ENCODE measurements at places on chromosomes 16 and 17.

- DNase-seq, result no peak
These were observed 688.9 kb upstream of the KIF2B start for GRCh38 chr17:53133876-53134275.

- DNase-seq, result no peak
These were observed 34.6 kb downstream of the PLCG2 start for GRCh38 chr16:81813648-81814047.

DNA sequence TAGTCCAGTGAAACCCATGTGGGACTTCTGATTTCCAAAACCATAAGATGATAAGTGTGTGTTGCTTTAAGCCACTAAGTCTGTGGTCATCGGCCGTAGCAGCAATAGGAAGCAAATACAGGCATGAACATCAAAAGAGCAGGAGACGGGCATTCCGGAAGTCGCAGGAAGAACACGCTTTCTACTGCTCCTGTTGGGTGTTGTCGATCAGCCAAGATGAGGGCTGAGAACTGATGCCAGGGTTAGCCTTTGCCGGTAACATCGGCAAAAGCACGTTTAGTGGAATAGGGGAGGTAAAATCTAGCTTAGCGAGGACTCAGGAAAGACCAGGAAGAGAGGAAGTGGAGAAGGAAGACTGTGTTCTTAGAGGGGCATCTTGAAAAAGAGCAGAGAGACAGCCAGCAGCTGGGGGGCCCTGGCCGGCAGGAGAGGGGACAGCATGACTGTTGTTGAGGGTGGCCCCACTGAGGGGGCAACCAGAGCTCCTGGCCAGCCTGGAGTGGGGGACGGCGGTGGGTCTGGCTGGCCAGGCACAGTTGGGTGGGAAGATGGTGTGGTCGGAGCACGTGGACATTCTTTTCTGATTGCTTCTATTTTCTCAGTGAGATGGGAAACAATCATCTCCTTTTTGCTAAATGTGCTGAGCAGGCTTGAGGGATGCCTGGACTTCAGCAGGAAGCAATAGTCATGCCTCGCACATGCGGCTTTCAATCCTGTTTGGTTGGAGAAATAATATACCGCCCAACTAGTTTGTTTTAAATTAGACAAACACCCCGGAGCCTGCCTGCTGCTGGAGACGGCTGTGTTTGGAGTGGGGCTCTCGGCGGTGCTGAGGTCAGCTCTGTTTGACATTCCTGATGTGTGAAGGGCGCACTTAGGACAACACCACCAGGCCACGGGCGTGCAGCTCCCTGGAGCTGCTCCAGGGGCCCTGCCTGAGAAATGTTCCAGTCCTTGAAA lies 109.9 kb downstream of the METRNL start:
- no peak for DNase-seq

DNA sequence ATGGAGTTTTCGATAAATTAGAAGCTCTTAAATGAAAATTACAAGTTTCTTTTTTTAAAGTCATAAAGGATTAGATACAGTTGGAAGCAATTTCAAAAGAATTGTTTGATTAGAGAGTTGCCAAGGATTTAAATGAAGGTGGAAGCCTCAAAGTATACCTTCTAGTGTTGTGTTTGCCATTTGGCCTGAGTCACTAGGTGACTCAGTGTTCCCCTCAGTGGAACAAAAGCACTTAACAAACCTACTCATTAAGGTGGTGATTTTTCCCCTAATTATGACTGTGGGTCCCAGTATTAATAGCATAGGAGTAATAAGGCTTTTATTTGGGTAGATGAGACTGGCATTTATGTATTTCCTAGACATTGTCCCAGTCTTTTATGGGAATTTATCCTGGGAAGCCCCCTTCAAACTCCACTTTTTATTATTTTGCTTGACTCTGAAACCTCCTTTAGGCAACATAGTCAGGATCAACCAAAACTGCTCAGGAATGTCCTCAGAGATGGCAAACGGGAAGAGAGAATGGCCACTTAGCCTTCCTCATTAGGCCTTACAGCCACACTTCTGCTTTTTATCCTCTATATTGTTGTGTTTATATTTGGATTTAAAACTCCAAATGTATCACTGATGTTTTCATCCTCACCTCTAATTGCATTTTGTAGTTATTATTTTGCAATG lies 161.0 kb downstream of the FTO start:
- peak; percentile 21 for DNase-seq

GRCh38 chr17:80599546-80600305 lies 55.1 kb downstream of the RPTOR start:
- DNase-seq, result no peak

GRCh38 chr16:65120831-65121721 lies 787 bp downstream of the CDH11 start:
- no peak for DNase-seq

DNA sequence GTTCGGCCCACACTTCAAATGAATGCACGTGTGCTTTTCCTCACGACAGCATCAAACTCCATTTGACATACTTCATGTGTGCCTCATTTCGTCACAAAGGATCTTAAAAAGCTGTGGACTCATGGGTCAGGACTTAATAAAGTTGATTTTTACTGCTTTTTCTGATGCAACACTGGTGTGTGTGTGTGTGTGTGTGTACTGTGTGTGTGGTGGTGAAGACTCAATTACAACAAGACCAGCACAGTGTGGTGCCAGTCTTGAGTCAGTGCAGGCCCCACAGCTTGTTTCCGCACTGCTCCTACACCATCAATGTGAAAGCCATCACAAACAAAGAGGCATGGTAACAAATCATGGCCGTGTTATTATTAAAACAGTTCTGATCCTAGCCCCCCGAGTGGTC lies 17.7 kb downstream of the CDIP1 start:
- no peak for DNase-seq

GRCh38 chr17:11980813-11981212 lies 16.5 kb downstream of the ZNF18 start:
- no peak for DNase-seq

- peak; percentile 62 for DNase-seq
These were observed 41.1 kb upstream of the KLHDC4 start for GRCh38 chr16:87806641-87807546.

GRCh38 chr17:60134396-60135150 lies 15.2 kb upstream of the CA4 start:
- DNase-seq, result no peak

GRCh38 chr17:39462631-39463375 lies 1.5 kb downstream of the CDK12 start:
- DNase-seq, result peak; percentile 43

GRCh38 chr17:28553000-28553505 lies 629 bp upstream of the UNC119 start:
- DNase-seq, result no peak

DNA sequence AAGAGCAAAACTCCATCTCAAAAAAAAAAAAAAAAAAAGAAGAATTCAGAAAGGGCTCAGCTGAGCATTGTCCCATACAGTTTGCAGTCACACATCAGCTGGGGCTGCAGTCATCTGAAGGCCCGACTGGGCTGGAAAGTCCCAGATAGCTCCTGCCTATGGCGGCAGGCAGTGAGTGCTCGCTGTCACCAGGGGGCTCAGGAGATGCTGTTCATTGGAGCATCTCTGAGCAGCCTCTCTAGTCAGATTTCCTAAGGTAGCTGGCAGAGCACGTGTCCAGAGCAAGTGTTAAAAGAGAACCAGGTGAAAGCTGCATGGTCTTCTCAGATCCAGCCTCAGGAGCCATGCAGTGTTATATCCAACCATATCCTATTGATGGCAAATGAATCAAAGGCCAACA lies 75.8 kb downstream of the WSCD1 start:
- no peak for DNase-seq

GRCh38 chr17:42527932-42528331 lies 8.1 kb upstream of the NAGLU start:
- no peak for DNase-seq

DNA sequence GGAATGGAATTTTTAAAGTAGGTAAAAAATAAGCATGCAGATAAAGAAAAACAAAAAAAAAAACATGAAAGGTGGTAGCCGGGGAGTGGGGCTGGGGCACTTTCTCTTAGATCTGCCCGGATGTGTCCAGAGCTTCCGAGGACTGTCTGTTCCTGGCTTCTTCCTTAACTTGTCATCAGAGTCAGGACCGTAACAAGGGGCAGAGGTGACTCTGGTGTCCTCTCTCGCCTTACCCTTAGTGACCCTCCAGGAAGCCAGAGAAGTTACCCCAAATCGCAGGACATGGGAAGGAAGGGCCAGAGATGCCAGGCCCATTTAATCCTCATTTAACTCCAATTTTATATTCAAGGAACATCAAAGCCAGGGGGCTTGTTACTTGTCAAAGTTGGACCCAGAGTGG lies 115.5 kb downstream of the ABCC6 start:
- DNase-seq, result no peak
